ENCODE measurements at places on chromosomes 4 and X.

GRCh38 chrX:109360301-109360700 is 121.6 kb downstream of the GUCY2F start:
- DNase-seq = no peak

DNA sequence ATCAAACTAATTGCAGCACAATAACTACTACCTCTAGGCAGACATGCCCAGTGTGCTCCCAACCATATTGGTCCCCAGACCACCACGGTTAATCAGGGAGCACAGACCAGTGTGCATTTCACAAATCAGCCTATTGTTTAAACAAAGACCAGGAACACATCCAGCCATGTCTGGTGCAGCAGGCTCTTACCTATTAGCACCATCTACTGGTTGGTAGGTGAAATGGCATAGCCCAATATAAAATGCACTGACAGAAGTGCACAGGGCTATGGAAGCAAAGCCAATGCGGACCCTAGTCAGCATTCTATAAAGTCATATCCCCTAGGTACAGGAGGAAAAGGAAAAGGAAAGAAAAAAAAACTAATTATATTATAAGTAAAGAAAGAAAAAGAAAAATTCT is 15.5 kb upstream of the CYLC1 start:
- DNase-seq = no peak

- no peak for DNase-seq
Observed at GRCh38 chr4:186249785-186250754, 15.9 kb upstream of the F11 start.

DNA sequence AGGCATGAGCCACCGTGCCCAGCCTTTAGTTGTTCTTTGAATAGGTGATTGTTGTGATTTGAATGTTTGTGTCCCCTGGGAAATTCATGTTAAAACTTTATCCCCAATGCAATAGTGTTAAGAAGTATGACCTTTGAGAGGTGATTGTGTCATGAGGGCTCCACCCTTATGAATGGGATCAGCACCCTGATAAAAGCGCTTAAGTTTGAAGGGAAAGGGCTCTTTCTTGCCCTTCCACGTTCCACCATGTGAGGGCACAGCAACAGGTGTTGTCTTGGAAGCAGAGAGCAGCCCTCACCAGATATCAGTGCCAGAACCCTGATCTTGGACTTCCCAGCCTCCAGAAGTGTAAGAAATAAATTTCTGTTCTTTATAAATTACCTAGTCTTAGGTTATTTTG is 33.7 kb upstream of the RP2 start:
- no peak for DNase-seq

DNA sequence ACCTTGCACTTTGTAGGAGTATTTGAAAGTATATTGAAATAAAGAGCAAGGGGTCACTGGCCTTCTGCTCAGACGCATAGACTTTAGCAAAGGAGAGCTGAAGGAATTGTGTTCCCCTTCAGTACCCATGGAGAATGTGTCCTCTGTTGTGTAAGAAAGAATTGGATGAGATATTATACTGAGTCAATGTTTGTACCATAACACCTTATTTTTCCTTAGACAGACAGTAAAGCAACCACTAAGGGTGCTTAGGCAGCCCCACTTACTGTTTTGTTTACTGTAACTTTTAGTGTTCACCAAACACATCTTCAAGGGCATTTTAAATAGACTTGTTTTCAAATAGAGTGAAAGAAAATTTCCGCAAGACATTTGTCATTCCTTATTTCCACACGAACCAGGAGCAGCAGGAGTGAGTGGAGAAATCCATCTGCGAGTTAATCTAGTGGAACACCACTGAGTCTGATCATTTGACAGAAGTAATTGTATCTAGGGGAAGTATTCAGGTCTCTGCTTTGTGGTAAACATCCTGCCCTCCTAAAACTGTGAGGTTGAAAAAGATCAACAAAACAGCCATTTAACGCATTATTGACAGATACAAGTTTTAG is 89.5 kb downstream of the SLIT2 start:
- DNase-seq = no peak

DNA sequence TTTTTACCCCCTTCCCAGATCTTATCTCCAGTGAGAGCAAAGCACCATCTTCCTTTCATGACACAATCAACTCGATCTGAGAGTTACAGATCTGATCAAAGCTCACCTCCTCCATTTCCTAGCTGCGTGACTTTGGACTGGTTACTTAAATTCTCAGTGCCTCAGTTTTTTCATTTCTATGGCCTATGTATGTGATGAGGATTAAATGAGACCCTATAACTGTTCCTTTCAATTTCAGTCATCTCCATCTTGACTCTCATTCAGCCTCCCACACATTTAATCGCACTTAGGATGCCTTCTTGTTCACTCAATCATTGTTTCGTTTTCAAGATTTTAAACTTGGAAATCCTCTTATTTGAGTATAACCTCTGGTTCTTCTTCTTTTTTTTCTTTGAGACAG is 20.1 kb upstream of the CXCR3 start:
- DNase-seq = no peak

DNA sequence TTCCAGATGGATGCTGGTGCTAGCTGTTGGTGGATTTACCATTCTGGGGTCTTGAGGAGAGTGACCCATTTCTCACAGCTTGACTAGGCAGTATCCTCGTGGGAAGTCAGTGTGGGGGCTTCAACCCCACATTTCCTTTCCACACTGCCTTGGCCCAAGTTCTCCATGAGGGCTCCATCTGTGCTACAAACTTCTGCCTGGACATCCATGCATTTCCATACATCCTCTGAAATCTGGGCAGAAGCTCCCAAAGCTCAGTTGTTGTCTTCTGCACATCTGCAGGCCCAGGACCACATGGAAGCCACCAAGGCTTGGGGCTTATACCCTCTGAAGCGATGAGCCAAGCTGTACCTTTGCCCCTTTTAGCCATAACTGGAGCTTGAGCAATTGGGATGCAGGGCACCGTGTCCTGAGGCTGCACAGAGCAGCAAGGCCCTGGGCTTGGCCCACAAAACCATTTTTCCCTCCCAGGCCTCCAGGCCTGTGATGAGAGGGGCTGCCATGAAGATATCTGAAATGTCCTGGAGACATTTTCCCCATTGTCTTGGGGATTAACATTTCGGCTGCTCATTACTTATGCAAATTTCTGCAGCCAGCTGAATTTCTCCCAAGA is 248.7 kb upstream of the ANKRD50 start:
- DNase-seq = no peak

DNA sequence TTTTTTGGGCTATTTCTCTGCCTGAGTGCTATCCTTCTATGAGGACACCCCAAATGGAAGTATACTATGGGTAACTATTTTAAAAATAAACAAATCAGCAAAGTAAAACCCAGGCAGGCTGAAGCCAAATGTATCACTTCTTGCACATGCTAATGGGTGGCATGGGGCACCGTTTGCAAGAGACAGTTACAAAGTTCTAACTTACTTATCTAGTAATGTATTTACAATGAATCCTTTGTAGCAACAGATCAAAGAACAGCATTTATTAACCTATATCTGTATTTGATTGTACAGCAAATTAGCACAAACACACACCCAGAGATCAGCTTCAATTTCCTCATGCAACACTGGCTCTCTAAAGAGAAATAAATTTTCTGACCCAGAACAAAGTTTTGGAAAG is 225.5 kb downstream of the ZNF674 start:
- no peak for DNase-seq

- DNase-seq = no peak
Observed at GRCh38 chr4:140662082-140662869, 93.5 kb upstream of the UCP1 start.

- no peak for DNase-seq
Observed at GRCh38 chr4:27100713-27101112, 240.1 kb downstream of the STIM2 start.

DNA sequence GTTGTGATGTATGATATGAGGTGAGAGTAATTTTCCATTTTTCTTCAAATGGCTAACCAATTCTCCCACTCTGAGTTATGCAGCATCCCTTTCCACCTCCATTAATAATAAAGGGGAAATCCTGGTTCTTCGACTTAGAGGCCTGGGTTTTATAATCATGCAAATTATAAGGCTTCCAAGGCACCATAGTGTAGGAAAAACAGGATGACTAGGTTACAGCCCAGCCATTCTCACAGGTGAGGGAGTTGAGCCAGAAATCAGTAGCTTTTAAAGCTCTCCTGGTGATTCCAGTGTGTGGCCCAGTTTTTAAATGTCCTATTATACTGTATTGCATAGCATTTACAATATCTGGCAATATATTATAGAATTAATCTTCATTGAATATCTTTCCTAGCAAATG is 203.1 kb downstream of the ARHGEF9 start:
- DNase-seq = no peak

DNA sequence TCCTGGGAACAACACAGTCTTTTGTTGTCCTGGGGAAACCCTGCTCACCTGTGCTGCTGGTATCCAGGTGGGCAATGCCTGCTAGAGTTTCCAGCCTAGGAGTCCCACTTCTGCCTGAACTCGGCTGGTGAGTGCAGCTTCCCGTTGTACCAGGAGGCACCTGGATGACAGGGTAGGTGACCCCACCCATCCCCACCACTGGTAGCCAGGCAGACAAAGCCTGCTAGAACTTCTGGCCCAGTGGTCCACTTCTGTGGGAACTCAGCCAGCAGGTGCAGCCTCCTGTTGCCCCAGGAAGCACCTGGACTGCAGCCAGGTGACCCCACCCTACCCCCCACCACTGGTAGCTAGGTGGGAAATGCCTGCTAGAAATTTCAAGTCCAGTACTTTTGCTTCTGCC is 9.7 kb upstream of the TCEAL2 start:
- no peak for DNase-seq

GRCh38 chr4:55498051-55498450 is 48.7 kb downstream of the CLOCK start:
- DNase-seq = no peak

GRCh38 chr4:139609647-139610046 is 53.6 kb upstream of the SETD7 start:
- DNase-seq = no peak

DNA sequence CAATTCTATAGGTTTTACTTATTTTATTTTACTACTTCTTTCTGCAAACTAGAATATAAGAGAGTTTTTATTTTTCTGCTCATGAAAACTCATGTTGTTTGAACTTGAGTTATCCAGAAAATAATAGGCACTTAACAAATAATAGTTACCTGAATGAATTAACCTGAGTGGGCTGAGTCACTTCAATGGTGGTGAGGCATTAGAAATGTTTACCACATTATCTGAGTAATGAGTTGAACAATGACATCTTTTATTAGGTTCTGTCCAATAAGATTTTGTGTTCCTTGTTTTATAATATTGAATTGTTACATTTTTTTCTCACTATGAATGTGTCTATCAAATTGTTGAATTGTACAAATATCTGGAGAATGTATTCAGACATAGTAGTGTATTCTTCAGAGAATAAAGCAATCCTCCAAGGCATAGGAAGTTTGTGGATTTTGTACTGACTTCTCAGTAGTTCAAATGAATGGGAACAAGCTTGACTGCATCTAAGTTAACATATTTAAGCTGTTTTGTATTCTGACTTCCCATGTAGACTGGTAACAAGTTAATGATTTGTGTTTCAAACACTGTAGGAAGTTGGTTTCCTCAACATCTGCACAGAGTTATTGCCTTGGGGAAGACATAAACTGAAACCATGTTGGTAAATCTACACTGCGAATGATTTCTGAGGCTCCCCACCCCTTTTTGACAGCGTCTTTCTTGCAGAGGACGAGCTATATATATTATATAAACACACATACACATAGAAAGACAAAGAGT is 1808.9 kb upstream of the TENM3 start:
- DNase-seq = no peak

DNA sequence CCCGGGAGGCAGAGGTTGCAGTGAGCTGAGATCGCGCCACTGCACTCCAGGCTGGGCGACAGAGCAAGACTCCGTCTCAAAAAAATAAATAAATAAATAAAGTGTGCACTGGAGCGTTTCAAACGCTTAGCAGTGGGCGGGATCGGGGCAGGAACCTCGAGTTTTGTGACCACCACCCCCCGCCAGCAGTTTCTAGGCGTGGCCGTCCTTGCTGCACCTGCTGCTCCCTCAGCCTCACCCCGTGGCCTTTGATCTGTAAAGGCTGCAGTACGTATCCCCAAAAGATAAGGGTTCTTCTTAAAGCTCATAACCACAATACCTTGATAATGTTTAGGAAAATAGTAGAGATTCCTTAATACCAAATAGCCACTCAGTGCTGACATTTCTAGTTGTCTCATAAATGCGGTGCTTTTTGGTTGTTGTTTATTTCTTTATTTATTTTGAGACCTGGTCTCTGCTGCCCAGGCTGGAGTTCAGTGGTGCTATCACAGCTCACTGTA is 33.2 kb downstream of the PCGF3 start:
- DNase-seq = no peak

- DNase-seq = no peak
Observed at GRCh38 chrX:131818297-131818936, 204.7 kb upstream of the STK26 start.

- DNase-seq = no peak
Observed at GRCh38 chrX:130848763-130849162, 54.2 kb downstream of the ENOX2 start.

GRCh38 chr4:179040259-179040658 is 1598.0 kb upstream of the AGA start:
- DNase-seq = no peak

- peak; percentile 37 for DNase-seq
Observed at GRCh38 chr4:185204238-185204910, 574 bp upstream of the CFAP97 start.

DNA sequence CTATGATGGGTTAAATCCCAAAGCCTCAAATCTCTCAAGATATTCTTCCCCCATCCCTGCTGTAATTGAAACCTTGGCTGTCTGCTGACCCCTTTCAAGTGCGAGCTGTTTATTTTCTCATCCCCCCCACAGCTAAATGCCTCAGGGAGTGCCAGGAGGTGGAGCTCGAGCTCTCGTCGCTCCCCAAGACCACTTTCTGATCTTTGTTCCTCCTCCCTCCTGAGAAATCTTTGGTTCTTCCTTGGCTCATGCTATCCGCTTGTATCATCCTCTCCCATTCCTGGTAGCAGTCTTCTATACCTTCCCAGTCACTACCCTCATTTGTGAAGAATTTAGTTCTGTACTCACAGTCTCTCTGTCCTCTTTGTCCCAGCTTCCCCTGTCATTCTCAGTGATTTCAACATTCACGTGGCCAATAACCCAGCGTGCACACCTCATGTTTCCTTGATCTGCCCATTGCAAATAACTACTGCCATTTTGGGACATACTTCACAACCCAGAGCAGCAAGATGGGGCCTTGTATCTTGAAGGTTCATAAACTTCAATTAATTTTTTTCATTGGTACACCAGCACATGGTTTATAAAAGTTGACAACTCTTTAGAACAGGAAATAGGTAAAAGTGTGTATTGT is 9.2 kb upstream of the SLC25A43 start:
- no peak for DNase-seq

DNA sequence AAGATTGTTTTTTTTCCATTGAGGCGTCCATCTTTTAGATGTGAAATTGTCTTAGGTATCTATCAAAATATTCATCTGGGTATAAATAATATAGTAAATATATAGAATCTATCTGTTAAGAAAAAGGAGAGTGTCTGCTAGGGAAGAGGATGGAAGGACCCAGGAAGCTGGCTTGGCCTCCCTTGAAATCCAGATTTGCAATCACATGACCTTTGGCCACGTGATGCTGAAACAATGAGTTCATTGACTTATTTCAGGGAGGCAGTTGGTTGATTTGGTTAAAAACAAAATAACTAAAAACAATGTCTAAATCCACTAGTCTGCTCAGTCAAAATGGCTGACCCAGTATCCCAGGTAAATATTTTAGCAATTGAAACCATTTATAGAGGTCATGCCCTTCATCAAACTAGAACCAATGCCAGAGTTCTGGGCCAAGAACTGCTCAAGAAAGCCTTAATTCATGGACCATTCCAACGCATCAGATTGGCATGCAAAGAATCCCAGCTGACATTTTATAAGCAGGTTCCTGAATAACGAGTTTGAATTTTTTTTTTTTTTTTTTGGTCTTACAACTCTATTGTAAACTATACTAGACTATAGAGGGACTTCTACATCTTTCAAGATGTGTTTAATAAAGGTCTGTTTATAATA is 172.7 kb downstream of the MID1 start:
- no peak for DNase-seq
